ENCODE measurements at places on chromosomes 13 and 19.

GRCh38 chr13:53197424-53197823 lies 168.8 kb downstream of the OLFM4 start:
- no peak for DNase-seq

- DNase-seq: no peak
Observed at GRCh38 chr13:99294198-99294597, 13.0 kb downstream of the GPR183 start.

GRCh38 chr13:82506805-82507414 lies 1375.4 kb downstream of the SLITRK1 start:
- DNase-seq: no peak

DNA sequence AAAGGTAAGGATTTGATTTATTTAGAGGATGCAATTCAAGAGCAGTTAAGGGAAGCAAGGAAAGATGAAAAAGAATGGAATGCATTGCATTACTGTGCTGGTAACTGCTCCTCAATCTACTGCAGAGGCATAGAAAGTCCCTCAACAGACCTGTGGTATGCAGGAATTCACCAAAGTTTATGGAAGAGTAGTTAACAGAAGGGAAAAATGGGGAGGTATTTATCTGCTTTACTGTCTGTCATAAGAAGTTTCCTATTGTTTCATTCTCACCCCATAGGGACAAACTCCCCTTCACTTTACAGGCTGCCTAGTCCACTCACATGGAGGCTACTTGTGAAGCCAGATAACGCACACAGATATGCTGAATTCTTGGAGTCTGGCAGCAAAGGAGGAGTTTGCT lies 354.9 kb upstream of the SPRY2 start:
- no peak for DNase-seq

- peak; percentile 51 for DNase-seq
Observed at GRCh38 chr19:54470991-54471782, 1.9 kb downstream of the CDC42EP5 start.

DNA sequence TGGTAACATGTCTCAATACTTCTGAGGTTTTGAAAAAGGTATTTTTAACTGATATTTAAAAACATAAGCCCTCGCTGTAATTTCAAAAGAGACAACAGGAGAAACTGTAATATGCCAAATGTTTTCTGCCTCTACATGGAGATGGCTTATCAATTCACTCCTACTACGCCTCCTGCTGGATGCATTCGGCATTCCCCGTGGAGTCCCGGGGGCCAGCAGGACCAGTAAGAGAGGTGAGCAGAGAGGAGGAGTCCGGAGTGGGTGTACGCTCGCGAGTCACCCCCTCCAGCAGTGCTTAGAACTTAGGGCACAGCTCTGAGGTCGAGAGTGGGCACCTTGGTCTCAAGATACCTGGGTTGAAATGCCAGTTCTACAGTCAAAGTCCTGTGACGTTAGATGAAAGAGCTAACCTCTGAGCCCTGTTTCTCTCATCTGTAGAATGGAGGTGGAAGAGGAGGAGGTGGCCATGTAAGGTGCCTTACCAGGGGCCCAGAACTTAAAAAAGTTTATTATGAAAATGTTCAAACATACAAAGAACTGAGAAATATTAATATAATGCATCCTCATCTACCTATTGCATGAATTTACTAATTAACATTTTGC lies 110.2 kb downstream of the STK24 start:
- no peak for DNase-seq

DNA sequence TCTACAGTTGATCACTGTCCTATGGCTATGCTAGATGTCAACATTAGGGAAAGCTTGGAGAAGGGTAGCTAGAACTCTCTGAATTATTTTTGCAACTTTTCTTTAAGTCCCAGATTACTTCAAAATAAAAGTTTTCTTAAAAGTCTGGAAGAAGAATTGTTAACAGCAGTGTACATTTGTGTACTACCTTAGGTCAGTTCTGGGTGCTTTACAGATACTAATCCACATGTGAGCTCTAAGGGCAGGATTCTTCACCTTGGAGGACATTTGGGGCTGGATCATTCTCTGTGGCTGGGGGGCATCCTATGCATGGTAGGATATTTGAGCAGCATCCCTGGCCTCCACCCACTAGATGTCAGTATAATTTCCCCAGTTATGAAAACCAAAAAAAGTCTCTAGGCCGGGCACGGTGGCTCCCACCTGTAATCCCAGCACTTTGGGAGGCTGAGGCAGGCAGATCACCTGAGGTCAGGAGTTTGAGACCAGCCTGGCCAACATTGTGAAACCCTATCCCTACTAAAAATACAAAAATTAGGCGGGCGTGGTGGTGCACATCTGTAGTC lies 2.8 kb downstream of the BRME1 start:
- DNase-seq: no peak

- peak; percentile 95 for DNase-seq
Observed at GRCh38 chr19:49442771-49443365, 1.5 kb upstream of the SLC17A7 start.

GRCh38 chr13:76552041-76552772 lies 334.0 kb downstream of the KCTD12 start:
- DNase-seq: no peak

DNA sequence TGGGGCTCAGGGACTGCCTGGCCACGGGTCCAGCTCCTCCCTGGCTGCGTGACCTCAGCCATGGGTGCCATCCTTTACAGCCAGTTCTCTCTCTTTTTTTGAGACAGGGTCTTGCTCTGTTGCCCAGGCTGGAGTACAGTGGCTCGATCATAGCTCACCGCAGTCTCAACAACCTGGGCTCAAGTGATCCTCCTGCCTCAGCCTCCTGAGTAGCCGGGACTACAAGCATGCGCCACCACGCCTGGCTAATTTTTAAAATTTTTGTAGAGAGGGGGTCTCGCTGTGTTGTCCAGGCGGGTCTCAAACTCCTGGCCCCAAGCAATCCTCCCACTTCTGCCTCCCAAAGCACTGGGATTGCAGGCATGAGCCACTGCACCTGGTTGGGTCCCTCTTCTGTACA lies 75.4 kb downstream of the PTPRS start:
- no peak for DNase-seq

DNA sequence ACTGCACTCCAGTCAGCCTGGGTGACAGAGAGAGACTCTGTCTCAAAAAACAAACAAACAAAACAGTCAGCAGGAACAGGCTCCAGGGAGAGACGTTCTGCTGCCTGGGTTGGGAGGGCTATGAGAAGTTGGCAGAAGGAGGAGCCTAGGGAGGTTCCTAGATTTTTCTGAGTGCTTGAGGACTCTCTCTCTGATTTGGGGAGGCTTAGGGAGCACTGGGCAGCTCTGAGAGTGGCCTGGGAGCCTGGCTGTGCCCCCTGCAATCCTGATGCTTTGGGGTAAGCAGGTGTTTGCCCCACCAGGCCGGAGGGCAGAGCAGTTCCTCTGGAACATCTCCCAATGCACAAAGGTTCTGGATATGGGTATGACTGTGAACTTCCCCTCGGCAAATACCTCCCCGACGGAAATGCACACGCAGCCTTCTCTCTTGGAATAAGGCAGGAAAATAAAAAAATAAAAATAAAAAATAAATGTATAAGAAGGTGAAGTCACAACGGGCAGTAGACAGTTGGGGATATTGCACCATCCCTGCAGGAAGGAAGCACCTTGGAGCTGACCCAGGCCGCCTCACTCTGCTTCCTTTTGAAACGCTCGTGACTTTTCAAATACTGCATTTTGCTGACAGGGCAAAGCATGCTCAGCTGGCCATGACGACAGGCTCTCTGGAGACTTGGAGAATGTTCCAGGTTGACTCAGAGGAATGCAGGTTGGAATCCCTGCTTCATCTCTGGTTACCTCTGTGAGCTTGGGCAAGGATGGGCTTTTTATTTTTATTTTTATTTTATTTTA lies 26.5 kb upstream of the HOMER3 start:
- DNase-seq: peak; percentile 74

- no peak for DNase-seq
Observed at GRCh38 chr13:108433976-108434755, 164.6 kb downstream of the TNFSF13B start.

DNA sequence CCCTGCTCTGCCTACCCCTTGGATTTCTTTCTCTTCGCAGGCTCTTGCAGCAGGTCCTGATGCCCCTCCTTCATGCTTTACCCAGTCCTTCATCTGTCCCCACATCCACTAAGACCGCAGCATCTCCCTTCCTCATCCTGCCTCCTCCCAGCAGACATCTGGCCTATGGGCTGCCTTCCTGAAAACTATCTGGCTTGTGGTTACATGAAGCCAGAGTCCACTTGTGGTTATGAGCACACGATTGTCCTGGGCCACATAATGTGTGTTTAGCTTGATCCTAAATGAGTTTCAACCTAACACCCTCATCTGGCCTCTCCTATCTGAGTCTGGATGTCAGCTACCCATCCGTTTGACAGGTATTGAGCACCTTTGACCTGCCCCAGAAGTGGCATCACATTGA lies 5.5 kb upstream of the ZNF175 start:
- DNase-seq: no peak

DNA sequence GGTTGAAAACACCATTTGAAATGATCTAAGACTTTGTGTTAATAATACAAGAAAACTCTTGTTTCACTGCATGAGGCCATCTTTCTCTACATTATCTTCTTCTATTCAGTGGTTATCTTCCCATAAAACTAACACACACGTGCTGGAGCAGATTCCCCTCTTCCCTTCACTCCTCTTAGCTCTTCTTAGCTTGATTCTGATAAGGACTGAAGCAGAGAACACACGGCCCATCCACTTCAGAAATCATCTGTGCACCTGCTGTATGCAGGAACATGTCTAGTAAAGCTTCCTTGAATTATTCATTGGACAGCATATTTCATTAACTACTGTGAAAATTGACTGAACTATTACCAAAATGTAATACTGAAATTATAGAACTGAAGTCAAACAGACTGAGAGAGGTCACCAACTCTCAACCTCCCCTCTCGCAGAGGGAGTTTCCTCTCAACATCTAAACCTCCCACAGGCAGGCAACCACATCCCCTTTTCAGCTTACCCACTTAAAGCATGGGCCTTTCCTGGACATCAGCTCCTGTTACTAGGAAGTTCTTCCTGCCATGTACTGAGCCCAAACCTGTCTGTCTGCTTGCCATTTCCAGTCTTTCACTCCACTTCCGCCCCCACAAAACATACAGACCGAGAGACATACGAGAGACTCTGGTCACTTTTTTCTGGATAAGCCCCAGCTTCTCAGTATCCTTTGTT lies 113.9 kb downstream of the CRYL1 start:
- no peak for DNase-seq

DNA sequence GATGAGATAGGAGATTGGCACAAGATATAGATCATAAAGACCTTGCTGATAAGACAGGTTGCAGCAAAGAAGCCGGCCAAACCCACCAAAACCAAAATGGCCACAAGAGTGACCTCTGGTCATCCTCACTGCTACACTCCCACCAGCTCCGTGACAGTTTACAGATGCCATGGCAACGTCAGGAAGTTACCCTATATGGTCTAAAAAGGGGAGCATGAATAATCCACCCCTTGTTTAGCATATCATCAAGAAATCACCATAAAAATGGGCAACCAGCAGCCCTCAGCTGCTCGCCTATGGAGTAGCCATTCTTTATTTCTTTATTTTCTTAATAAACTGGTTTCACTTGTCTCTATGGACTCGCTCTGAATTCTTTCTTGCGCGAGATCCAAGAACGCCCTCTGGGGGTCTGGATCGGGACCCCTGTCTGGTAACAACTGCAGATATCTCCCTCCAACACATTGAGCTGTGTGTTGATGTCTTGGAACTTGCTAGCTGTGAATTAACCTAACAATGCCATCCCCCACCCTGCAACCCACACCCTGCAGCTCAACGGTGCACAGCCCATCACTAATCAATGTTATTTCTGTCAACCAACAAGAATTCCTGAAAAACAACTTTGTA lies 27.1 kb upstream of the GRTP1 start:
- no peak for DNase-seq

DNA sequence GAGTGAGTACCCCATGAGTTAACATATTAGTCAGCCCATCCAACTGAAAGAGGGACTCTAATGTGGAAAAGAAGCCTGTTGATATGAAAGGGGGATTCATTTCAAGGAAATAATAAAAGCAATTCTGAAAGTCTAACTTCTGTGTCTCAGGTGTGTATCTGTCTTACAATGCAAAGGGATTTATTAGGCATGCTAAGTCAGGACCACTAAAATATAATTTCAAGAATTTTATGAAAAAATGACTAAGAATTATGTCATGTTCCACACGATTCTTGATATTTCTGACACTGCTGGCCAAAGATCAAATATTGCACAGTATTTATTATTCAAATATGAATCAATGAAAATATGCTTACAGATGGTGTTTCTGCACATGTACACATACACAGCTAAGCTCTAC lies 130.8 kb downstream of the KLF12 start:
- no peak for DNase-seq

- DNase-seq: no peak
Observed at GRCh38 chr19:54893406-54893805, 12.5 kb upstream of the NCR1 start.

DNA sequence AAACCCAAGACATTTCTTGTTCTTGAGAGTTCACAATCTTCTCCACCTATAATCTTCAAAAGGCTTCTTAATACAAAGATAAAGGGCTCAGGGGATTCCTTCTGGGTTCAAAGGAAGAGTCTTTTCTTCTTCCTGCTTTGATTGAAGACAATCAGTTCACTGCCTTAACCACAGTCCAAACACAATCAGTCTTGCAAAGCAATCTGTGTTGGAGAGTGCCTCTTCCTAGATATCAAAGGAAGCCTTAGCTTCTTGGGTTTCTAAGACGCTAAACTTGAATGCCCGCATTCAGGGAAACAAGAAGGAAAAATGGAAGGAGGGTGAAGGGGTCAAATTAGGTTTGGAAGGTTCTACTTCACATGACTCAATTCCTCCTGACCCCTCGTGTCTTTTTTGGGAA lies 27.2 kb downstream of the RANBP3 start:
- no peak for DNase-seq
